ENCODE measurements at places on chromosomes 1 and 21. TPM values are rescaled to one million over a fixed set of nuclear protein-coding genes. Genes with fewer than 3 reads are reported as not detected.

The PERM1 gene
- 0.23 TPM for total RNA-seq

The BRINP2 gene
- 0.15 TPM for total RNA-seq

The C4BPA gene
- total RNA-seq: not detected

The NBPF1 gene
- total RNA-seq: 5.2 TPM

The LRRC53 gene
- not detected for total RNA-seq

The IKBKE gene
- total RNA-seq: 11.7 TPM

The UBXN10 gene
- total RNA-seq: 0.04 TPM

Data from hair follicular keratinocyte (primary cell).